Ovary (tissue), 10 donors: ENCODE measurements at places on chromosomes 2 and 18.

DNA sequence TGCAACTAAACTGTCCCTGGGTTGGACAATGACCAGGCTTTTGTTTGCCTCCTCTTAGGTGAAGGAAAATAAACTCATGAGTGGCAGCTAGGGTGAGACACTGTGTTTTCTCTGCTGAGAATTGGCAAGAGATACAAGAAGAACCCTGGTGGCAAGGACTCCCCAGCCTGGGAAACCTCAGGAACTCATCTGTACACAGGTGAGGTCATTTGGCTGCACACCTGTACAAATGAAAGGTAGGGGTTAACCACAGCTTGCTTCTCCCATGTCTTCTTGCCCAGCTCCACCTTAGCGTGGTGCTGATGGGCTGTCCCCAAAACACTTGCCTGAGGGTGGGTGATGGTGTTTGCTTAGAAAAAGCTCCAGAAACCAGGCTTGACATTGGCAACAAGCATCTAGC is 97.2 kb upstream of the FAM136A start:
- DNase-seq, result no peak

DNA sequence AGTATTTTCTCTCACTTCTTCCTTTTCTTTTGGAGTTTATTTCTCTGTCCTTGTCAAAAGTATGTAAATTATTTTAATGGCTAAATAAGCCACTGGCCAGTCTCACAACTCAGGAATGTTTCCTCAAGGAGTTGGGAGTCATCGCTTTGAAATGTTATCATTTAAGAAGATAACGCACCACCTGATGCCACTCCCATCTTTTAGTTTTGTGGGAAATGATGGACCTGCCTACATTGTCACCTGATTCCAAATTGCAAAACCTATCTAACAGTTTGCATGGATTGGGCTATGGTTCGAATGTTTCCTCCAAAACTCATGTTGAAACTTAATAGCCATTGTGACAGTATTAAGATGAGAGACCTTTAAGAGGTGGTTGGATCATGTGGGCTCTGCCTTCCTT is 32.4 kb upstream of the PPM1B start:
- no peak for DNase-seq

- DNase-seq, result no peak
Measured at GRCh38 chr2:10989782-10990181, 78.0 kb downstream of the KCNF1 start.

GRCh38 chr2:178072383-178073301 is at the start of gene PDE11A:
TSS of gene PDE11A (minus strand) at chr2:178072777. CDS start at chr2:178072437, 340 bp downstream.
- peak; percentile 44 for DNase-seq

GRCh38 chr2:238879621-238880377 is 31.9 kb downstream of the TWIST2 start:
- no peak for DNase-seq

GRCh38 chr2:216286616-216287231 is 85.6 kb downstream of the MARCHF4 start:
- DNase-seq, result no peak

- no peak for DNase-seq
Measured at GRCh38 chr18:55268151-55268601, 308.9 kb upstream of the CCDC68 start.

DNA sequence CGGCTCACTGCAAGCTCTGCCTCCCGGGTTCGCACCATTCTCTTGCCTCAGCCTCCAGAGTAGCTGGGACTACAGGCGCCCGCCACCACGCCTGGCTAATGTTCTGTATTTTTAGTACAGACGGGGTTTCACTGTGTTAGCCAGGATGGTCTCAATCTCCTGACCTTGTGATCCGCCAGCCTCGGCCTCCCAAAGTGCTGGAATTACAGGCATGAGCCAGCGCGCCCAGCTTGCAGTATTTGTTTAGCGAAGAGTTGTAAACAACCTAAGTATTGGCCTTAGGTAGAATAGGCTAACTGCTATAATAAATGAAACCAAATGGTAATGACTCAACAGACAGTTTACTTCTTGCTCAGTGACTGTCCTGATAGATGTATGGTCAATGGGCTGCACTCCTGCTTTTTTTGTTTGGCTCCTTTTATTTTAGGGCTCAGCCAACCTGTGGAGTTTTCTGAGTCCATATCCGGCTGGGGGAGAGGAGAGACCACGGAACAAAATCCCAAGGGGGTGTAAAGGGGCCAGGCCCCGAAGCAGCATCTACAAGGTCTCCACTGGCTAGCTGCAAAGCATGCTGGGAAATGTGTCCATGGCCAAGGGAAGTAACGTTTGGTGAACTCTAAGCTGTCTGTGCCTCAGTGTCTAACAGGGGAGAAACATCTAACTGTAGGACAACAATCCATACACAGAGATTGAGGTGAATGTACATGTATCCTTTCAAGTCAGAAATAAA is 841.0 kb upstream of the ID2 start:
- DNase-seq, result no peak

DNA sequence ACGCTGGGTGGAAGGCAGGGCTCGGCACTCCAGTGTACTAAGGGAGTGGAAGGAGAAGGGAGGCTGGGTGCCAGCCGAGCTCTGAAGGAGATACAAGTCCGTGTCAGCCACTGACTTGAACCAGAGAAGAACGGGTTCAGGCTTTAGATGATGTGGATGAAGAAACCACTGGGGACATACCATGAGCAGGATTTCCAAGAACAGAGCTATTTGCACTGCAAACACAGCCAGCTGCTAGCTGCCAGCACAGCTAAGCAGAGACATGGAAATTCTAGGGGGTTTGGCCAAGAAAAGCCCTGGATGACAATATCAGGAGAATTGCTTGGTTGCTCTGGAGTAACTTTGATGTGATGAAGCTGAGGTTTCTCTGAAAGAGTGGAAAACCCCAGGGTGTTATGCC is 5.2 kb downstream of the CD207 start:
- no peak for DNase-seq

- no peak for DNase-seq
Measured at GRCh38 chr18:46073474-46074331, 1.6 kb upstream of the PSTPIP2 start.

GRCh38 chr18:58726671-58727070 is 55.4 kb downstream of the MALT1 start:
- DNase-seq, result no peak

- no peak for DNase-seq
Measured at GRCh38 chr18:70520867-70521266, 232.0 kb downstream of the SOCS6 start.

- DNase-seq, result no peak
Measured at GRCh38 chr18:75156139-75156750, 52.7 kb downstream of the PTGR3 start.

- no peak for DNase-seq
Measured at GRCh38 chr2:177574356-177574755, 181.8 kb downstream of the AGPS start.

- no peak for DNase-seq
Measured at GRCh38 chr2:111100087-111100764, 20.5 kb upstream of the BCL2L11 start.

DNA sequence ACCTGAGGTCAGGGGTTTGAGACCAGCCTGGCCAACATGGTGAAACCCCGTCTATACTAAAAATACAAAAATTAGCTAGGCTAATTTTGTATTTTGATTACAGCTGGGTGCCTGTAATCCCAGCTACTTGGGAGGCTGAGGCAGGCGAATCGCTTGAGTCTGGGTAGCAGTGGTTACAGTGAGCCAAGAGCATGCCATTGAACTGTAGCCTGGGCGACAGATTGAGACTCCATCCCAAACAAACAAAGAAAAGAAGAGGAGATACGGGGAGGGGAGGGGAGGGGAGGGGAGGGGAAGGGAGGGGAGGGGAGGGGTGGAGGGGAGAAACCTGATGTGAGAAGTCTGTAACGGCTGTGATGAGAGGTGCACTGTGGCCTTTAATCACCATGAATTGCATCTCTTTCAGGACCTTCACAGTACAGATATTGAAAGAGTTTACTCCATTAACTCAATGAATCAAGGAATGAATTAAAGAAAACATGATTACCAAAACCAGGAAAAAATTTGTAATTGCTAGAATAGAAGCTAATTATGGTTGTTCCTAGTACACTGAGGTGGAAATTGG is 135.3 kb downstream of the CALCRL start:
- no peak for DNase-seq

- DNase-seq, result peak; percentile 81
Measured at GRCh38 chr18:77054606-77055428, 77.8 kb downstream of the MBP start.

GRCh38 chr18:70228536-70228935 is 23.0 kb upstream of the RTTN start:
- DNase-seq, result no peak

DNA sequence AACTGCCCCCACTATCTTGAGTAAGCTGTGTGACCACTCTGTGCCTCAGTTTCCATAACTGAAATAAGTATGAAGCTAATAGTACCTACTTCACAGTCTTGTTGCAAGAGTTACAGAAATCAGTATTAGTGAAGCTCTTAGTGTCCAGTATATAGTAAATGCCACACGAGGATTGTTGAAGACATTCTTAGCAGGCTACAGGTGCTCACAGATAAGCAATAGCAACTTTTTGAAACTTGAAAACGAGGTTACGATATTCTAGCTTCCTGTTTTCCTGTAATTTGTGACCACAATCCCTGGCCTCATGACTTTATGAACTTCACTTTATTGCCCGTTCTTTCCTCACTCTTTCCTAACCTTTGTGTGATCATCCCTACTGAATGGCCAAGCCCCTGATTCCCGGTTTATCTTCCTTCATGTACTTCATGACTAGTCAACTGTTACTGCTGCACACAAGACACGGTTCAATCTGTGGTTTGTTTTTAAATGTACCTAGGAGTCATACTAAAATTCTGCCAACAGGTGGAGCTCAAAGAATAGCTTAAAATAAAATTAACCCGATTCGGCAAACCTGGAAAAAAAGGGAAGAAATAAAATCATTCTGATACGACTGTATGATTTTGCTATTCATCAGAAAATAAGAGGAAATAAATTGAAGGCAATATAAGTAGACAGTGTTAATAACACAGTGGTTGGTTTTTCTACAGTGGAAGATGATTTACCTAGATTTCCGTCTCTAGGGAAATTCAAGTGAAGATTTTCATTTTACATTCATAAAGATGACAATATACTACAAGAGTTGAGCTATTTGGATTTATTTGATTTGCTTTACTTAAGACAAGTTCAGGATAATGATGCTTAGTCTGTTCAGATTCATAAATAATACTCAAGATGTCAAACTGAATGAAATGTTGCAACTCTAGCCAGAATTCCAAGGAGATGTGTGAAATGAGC is 38.1 kb upstream of the STAT1 start:
- DNase-seq, result no peak

DNA sequence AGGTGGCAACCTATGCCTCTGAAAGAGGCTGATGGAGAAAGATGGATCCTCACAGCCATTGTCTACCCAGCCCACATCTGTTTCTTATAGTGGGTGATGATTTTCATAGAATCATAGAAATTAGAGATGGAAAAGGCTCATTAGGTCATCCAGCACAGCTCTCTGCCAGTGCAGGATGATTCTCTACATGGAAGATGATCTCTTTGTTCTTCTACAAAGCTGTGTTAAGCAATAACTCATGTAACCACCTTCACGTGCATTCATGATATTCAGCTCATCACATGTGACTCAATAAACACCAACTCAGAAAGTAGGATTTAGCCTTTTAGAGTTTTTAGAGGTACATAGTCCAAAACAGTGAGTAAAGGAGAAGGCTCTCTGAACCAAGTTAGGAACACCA is 539.4 kb upstream of the ID2 start:
- no peak for DNase-seq
